Stimulated activated naive CD8-positive, alpha-beta T cell treated with anti-CD3 and anti-CD28 coated beads, Interleukin-15, amount 100 ng/mL, for 72 hours (primary cell): ENCODE measurements at places on chromosomes 16 and 17.

- DNase-seq, result no peak
These were observed 10.3 kb upstream of the PVALEF start for GRCh38 chr17:81154961-81155360.

- DNase-seq, result no peak
These were observed 89.6 kb downstream of the CDC27 start for GRCh38 chr17:47099451-47099986.

DNA sequence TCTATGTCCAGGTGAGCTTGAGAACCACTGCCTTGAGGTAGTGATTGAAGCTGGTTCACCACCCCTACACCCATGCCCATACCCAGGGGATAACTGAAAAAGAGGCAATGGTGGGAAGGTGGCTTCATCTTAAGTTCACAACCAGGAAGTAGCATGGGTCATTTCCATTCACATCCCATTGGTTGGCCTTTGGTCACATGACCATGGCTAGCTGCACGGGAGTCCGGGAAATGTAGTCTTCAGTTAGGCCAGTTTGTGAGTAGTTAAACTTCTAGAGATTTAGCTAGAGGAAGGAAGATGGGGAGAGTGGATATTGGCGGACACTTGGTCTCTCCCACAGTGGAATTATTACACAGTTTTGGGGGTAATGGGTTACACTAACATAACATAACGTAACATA, 92.9 kb downstream of the RGS9 start:
- no peak for DNase-seq

GRCh38 chr17:72565758-72566157, 444.9 kb downstream of the SOX9 start:
- no peak for DNase-seq

GRCh38 chr16:47634727-47635126, 173.6 kb downstream of the PHKB start:
- no peak for DNase-seq

DNA sequence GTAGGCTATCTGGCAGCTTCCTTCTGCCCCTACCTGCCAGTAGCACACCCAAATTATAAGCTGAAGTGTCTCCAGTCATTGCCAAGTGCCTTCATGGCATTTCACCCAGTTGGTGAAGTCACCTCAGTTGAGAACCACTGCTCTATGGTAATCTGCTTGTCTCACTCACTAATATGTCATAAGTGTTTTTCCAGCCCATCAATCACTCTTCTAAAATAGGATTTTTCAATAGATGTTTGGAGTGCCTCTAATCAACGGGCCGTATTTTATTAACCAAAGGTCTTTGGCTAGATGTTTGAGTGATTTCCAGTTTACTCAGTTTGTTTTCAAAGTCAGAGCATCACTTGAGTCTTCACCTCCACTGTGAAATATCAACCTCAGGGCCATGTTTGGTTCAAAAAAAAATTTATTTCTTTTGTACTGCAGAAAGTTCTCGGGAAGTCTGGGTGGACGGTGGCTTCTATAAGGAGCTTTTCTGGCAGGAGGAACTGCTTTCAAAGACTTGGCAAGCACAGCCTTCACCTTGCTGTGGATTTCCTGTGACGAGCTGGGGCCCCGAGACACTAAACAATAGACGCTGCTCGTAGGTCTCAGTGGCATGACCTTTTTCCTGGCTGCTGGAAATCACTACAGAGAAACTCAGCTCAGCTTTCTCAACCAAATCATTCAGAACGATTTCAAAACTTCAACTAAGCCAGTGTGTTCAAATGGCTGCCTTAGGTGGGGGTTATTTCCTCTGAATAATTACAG, 95.2 kb upstream of the FOXF1 start:
- no peak for DNase-seq

DNA sequence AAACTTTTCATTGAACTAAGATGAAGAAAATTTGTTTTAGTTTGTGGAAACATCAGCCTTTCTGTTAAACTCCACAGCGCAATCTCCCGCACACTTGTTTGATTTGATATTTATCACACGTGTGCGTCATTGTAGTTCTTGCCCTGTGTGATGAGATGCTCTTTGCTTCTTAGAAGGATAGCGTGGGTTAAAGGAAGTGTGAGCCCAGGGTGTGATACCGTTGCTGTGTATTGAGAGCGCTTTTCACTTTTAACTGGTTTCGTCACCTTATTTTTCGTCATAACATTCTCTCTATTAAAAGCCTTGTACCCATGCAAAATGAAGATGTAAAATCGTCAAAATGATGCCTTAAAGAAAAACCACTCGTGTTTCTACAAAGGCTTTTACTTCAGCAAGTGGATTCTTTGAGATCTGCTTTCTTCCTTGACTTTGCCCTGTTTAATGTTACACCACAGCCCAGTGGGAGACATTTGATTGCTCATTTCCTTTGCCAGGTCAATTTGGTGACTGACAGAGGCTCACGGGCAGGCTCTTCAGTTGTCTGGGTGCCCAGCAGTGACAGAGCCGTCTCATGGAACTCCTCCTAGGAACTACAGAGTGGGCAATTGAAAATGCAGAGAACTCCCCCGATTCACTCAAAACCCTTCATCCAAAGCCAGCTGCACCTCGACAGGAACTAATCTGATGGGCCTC, 61.1 kb downstream of the RPA1 start:
- no peak for DNase-seq

- no peak for DNase-seq
These were observed 115.2 kb downstream of the CCDC182 start for GRCh38 chr17:57629886-57630285.

DNA sequence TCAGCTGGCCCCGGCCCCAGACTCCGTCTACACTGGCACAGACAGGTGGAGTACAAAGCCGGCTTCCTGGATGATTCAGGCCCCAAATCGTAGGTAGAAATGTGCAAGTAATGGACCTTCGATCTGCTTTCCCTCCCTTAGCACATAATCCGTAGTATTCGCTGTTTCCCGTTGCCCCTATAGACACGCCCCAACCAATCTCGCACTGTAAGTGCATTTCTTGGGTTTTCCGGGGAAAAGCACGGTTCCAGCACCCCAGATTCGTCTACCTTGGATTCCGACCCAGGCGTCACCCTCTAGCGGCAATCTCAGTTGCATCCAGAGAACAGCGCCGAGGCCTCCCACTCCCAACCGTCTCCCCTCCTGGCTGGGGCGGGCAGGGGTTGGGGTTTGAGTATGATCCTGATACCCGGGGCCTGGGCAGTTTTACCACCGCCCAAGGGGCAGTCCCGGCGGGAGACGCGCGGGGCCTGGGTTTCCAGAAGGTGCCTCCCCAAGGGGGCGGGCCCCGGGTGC, 12.1 kb upstream of the FOXF1 start:
- DNase-seq, result no peak

DNA sequence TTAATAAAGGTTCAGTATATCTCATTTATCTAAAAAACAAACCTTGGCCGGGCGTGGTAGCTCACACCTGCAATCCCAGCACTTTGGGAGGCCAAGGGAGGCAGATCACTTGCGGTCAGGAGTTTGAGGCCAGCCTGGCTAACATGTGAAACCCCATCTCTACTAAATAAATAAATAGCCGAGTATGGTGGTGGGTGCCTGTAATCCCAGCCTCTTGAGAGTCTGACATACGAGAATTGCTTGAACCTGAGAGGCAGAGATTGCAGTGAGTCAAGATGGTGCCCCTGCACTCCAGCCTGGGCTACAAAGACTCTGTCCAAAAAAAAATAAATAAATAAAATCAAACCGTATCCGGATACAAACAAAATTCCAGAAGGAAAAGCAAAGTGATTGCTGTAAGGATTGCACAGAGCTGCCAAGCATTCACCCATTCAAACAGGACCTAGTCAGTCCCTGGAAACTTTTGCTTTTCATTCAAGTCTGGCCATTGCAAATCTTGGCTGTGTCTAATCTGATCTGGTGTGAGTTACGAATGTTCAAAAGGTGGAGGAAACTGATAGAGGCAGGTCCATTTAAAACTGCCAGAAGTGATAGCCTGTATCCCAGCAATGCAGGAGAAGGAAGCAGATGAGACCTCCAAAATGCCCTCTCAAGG, 102.5 kb upstream of the CLEC3A start:
- DNase-seq, result no peak

GRCh38 chr17:64554028-64554637, 47.4 kb downstream of the CEP95 start:
- no peak for DNase-seq

DNA sequence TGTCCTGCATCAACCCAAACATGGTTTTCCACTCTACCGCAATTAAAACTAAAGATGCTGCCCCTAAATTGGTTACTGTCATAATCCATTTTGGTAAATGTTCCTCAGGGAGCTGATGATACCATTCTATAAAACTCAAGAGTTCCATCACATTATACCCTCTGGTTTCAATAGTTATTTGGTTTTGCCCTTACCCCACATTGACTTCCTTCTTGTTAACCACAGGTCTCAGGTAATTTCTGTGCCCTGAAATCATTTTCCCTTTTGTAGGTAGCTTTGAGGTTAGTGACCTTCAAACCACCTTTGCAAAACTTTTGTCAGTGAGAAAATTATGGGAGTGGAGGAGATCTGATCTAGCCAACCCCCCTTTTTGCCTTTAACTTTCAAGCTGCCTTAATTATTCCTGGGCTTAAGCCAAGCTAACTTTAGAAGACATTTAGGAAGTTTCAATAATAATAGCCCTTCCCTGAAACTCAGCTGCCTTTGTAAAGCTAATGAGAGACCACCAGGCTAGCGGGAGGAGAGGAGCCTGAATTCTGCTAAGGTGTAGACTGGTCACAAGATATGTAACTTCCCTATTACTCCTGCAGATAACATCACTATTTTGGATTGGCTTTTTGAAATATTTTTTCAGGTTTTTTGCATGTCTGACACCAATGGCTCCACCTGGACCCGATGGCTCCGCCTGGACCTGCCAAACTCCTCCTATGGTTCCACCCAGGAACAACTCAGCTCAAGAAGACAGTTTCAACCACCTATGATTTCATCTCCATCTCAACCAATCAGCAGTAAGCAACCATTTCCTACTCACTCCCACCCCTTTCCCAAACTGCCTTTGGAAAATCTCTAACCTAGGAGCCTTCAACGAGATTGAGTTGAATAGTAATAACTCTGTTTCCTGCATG, 224.9 kb downstream of the HS3ST3B1 start:
- DNase-seq, result no peak

DNA sequence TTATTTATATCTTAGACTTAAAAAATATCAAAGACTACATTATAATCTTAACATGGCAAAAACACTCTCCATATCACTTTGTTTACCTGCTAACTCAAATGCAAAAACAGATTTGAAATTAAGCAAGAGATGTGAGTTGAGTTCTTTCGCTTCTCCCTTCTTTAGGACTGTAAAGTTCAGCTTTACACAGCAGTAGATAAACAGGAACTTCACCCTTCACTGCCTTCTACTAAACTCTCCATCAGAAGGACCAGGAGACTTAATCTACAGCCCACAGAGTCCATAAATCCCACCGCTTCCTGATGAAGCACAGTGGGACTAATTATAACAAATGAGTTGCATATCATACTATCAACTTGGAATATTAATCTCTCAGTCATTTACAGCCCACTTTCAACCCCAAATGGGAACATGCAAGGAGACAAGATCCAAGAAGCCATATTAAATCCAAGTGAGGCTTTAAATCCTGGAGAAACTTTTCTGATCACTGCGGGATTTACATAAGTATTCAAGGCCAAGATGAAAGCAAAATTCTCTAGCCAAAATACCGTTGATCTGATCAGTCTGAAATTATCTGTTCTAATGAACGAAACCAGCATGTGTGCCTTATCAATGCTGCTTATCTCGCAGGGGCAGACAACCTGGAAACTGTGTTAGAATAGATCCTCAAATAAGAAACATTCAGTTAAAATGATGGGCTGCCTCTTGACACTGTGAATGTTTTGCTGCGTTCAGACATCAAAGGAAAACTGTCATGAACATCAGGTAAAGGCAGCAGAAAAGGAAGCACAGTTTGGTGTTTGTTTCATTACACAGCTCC, 1.6 kb downstream of the AMFR start:
- DNase-seq, result no peak

- DNase-seq, result no peak
These were observed 428 bp upstream of the SALL1 start for GRCh38 chr16:51151435-51151960.

GRCh38 chr16:8862309-8863130, 6.3 kb downstream of the CARHSP1 start:
- DNase-seq, result no peak

- DNase-seq, result no peak
These were observed 276.7 kb downstream of the PARN start for GRCh38 chr16:14353340-14353739.

- no peak for DNase-seq
These were observed 23.3 kb downstream of the NOS2 start for GRCh38 chr17:27776882-27777624.

DNA sequence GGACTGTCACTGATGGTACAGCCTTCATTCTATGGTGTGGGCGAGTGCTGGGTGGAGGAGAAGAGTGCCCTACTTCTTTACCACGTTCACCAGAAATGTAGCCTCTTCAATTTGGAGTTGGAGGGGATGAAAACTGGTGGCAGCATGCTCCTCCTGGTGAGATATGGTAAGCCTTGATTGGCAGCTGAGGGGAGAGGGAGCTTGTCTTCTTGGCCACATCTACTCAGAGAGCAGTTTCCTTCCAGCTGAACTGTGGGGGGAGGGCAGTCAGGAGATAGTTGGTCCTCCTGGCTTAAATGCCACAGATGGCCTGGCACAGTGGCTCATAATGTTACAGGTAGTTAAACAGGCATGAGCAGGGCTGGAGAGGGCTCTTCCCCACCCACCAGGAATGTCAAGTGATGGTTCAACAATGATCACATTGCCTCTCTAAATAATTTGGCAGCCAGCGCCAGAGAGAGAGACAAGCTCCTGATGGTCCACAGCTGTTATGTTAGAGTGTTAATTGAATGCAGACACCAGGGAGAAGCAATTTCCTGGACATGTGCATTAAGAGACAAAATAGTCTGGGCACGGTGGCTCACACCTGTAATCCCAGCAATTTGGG, 9.0 kb upstream of the MAPK3 start:
- no peak for DNase-seq

- DNase-seq, result no peak
These were observed 50.4 kb downstream of the TRARG1 start for GRCh38 chr17:1329745-1330343.

GRCh38 chr17:9018726-9019125, 2.6 kb upstream of the NTN1 start:
- no peak for DNase-seq

GRCh38 chr16:50068550-50068949, 2.8 kb downstream of the HEATR3 start:
- DNase-seq, result no peak

GRCh38 chr16:82728901-82729300, 102.1 kb downstream of the CDH13 start:
- DNase-seq, result no peak

GRCh38 chr16:49929626-49930025, 73.7 kb upstream of the ZNF423 start:
- no peak for DNase-seq

- no peak for DNase-seq
These were observed 12.1 kb upstream of the ALDOA start for GRCh38 chr16:30053376-30054015.
